ENCODE measurements at places on chromosomes 6 and 20.
A peak's percentile ranks its signal among the peaks of the same experiment; 100 is the strongest.

DNA sequence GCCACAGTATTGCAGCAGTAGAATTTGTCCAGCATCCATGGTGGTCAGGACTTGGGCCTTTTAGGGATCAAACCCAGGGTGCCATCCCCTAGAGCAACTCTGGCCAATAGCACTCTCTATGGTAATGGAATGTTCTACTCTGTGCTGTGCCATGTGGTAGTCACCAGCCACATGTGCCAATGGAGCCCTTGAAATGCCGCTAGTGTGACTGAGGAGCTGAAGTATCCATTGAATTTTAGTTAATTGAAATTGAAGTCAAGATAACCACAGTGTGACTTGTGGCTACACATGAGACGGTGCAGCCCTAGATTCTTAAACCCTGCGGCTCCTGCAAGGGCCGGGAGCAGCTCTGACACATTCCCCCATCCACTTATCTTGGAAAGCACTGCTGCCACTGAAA lies 54.6 kb downstream of the SLC2A10 start:
- no peak for DNase-seq

GRCh38 chr20:277496-277781 lies 13.1 kb downstream of the C20orf96 start:
- DNase-seq = no peak

DNA sequence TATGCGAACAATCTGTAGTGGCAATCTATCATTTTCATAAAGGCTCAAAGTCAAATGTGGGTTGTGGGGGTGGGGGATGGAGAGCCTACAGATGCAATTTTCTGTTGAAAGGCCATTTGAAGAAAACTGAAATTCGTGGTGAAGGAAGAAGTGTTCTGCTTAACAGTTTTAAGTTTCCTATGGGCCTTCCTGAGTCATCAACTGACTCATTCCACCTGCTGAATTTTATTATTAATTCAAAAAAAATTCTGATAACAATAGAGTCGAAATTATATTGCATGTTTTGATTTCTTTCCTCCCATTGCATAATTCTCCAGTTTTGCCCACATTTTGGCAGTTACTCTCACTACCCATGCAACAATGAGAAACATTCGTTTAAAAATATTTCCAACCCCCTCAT lies 622.3 kb upstream of the ARID1B start:
- DNase-seq = no peak

DNA sequence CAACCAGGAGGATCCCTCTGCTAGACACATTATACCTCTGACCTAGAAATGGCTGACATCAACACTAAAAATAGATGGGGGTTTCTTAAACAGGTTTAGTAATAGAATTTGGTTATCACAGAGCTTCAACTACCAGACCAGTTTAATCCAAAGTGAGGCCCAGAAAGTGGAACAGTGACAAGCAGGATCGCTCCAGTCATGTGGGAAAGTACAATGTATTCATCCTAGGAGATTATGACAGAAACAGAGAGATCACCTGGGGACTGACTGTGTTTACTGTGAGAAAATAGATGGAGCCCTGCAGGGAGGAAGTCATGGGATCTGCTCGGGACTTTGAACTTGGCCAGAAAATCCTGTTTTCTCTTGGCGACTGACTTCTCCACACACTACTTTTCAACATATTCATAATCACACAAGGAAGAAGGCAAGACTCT lies 238.7 kb upstream of the SOX4 start:
- no peak for DNase-seq

DNA sequence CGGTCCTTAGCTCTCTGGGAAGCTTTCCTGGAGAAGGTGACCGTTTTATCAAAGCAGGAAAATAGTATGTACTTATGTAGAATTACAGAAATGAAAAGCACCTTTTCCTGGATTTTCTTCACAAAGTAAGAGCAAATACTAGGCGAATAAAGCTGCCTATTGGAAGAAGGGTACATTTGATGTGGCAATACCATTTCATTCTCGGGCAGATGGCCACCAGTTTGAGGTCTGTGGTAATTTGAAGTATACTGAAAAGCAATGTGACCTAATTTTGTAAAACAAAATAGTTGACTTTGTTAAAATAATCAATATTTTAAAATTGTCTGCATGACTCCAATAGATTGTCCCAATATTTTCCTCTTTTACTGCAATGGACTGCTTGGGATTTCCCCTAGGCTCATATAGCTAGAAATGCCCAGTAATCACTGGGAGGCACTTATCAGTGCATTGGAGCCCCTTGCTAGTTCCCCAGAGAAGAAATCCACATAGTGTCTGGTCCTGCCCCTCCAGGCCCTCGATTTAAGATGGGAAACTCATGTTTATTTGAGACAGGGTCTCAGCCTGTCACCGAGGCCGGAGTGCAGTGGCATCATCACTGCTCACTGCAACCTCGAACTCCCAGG lies 7.4 kb upstream of the UTRN start:
- no peak for DNase-seq

DNA sequence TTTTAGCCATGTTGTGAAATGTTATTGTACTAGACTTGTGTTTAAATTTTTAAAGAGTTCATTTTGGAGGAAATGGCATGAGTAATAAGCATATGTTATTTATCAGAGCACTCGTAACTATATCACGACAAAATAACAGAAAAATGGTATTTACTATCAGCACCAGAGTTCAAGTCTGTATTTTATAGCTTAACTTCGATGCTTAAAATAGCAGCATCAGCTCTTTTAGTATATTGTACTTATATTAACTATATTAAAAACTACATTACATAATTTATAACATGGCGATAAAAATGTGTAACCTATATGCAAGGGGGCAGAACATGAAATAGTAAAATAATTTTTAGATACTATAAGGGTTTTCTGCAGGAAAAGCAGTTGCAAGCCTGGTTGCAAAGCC lies 52.9 kb downstream of the ABRACL start:
- no peak for DNase-seq

- DNase-seq = no peak
These were observed 32.4 kb downstream of the PLEKHG1 start for GRCh38 chr6:150631984-150632642.

DNA sequence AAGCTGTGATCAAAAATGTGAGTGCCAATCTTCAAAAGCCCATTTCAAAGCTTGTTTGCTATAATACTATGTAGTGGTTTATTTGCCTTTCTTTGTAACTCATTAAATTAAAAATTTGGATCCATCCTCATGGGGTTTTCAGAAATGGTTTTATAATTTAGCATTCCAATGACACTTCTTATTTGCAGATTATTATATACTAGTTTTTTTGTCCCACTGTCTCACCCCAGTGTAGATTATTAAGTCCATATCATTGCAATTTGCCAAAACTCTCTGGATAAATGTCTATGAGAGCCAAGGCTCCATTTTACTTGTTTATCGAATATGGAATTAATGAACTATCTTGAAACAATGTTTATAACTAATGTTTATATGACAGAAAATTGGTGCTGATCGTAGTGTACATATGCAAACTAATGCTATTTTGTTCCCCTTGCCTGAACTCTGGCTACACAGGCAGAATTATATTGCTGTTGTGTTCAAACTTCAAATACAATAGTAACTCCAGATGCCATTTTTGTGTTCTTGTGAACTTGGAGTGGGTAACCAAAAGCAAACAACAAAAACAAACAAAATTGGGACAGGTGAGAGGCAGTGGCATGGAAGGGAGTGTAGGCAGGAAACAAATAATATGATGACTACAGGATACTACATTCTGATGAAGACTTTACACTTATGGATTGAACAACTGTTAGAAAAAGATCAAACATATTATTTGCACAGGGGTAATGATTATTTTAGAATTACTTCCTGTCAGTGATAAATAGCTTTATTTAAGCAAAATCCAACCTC lies 307.1 kb upstream of the FLRT3 start:
- DNase-seq = no peak

DNA sequence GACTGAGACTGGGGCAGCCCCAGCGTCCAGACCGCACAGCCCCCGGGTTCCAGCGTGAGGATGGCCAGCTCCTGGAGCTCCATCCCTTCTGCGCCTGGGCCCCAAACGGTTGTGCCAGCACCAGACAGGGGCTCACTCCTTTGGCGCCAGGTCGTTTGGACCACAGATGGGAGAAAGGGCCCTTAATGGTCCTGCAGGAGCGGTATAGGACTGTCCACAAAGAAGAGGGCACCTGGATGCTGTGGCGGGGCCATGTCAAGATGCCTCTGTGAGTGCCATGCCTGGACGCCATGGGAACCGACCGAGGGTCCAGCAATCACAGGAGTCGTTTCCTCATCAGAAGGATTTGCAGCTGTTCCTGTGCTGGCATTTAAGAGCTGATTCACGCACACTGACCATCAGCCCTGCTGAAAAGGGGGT lies 82.7 kb downstream of the DLL1 start:
- no peak for DNase-seq

DNA sequence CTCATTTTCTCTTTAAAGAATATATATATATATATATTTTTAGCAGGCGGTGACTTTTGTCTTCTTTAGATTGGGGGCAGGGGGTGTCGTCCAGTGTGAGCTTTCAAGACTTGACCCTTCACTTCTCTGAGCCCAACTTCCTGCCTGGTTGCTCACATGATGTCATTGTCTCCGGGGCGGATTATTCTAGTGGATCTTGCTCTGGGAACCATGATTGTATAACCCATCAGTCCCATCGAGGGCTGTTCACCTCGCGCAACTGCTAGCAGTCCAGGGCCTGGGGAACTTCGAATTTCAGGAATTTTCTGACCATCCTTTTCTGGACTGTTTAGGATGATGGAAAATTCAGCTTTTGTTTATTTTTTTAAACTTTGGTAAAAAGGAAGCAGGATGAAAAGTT lies 1.0 kb downstream of the IGF2R start:
- DNase-seq = peak; percentile 45

DNA sequence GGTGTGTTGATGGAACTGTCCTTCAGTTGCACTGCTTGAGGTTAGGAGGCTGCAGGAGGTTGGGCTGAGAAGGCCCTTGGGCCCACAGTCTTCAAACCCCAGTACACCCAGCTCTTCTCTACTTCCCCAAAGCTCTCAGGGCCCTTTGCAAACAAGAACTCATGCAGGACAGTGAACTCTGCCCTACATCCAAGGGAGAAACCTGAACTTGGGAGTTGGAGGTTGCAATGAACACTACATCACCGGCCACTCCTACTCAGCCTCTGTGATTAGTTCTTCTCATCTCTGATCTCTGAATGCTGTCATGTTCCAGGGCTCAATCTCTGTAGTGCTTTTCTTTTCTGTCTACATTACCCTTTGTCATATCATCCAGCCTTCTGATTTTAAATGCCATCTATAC lies 148.5 kb upstream of the PDE7B start:
- DNase-seq = no peak

GRCh38 chr20:63497946-63498935 lies 642 bp downstream of the EEF1A2 start:
- no peak for DNase-seq

DNA sequence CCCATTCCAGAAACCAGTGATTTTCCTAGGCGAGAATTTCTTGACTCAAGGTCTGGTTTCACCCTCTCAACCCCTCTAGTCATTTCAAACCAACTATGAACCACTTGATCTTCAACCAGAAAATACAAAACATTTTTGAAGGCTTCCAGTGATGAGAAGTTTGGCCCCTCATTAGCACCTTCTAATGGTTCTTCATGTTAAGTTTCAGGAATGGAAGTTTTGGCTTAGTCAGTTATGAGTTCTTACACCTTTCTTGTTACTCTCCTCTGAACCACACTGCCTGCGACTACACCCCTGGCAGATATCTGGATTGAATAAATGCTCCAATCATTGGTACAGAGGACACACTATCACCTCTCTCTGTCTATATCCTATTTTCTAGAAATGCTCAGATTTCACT lies 67.2 kb downstream of the GJA10 start:
- no peak for DNase-seq

GRCh38 chr6:132927713-132928112 lies 113.3 kb downstream of the RPS12 start:
- DNase-seq = no peak

GRCh38 chr6:85403331-85404015 lies 46.4 kb upstream of the NT5E start:
- DNase-seq = no peak

DNA sequence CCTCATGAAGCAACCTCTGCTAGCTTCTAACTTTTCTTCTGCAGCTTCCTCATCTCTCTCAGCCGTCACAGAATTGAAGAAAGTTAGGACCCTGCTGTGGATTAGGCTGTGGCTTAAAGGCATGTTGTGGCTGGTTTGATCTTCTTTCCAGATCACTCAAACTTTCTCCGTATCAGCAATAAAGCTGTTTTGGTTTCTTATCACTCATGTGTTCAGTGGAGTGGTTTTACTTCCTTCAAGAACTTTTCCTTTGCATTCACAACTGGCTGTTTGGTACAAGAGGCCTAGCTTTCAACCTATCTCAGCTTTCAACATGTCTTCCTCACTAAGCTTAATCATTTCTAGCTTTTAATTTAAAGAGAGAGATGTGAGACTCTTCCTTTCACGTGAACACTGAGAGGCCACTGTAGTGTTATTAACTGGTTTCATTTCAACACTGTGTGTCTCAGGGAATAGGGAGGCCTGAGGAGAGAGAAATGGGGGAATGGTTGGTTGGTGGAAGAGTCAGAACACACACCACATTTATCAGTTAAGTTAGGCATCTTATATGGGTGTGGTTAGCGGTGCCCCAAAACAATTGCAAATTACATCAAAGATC lies 17.2 kb downstream of the ZSCAN23 start:
- DNase-seq = no peak

DNA sequence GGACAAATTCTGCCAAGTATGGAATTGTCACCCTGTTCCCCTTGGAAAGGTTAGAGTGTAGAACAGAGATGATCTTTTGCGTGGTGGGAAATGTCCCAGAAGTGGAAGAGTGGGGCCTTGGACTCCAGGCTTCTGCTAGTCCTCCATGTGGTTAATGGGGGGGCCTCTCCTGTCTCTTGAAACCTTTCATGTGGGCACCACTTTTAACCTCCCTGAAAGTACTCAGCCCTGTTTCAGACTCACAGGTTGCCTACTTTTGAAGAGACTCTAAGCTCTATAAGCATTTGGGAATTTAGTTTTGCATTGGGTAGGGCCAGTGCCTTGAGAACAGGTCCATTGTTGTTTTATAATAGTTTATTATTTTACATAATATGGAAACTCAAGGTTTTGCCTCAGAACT lies 17.5 kb downstream of the RREB1 start:
- DNase-seq = no peak

- no peak for DNase-seq
These were observed 172.4 kb downstream of the MOXD1 start for GRCh38 chr6:132228894-132229293.

DNA sequence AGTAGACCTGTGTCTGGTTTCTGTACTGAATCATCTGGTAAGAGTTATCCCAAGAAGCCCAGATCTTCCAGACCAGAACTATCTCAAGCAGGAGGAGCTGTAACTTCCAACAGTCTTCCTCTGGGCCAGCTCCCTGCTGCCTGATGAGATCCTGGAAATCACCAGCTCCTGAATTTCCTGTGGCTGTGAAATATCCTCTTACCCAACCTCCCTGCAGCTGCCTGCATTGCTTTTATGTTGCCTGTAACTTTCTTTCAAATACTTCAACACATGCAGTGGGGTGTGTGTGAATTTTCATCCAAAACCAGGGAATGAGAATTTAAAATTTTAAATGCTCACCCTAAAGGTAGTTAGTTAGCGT lies 160.5 kb upstream of the LAMP5 start:
- no peak for DNase-seq

DNA sequence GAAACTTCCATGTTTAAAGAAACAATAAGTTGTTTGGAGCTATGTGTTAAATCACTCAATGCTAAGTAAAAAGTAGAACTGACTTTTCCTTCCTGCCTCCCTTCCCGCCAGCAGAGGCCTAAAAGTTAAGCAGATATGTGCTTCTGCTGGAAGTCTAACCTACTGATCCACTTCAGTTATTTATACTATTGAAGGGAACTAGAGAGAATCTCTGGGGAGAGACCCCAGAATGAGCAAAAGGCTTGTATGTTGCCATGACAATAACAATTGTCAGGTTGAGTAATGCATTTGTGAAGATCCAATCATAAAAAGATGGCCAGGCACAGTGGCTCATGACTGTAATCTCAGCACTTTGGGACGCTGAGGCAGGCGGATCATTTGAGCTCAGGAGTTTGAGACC lies 24.7 kb downstream of the MGME1 start:
- DNase-seq = no peak

Data from nephron progenitor cell (in vitro differentiated cells).